Fibroblast of skin of left quadriceps (primary cell): ENCODE measurements at places on chromosomes 13 and 19.

GRCh38 chr13:90545070-90545840 is 802.2 kb upstream of the MIR17HG start:
- no peak for DNase-seq

DNA sequence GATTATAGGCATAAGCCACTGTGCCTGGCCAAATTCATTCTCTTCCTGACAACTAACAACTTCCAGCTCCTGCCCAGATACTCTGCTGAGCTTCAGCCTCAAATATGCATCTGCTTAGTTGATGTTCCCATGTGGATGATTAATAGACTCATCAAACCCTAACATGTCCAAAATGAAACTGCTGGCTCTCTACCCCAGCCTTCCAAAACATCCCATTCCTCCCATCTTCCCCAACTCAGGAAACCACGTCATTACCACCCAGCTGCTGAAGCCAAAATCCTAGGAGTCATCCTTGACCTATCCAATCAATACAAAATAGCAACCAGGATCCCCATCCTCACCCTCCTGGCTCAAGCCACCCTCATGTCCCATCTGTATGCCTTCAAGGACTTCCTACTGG is 20.9 kb downstream of the POU2F2 start:
- DNase-seq = peak; percentile 80

GRCh38 chr13:23799945-23800344 is 89.3 kb downstream of the MIPEP start:
- DNase-seq = no peak

- no peak for DNase-seq
Observed at GRCh38 chr19:810077-810855, 11.5 kb downstream of the PLPPR3 start.

GRCh38 chr19:16252459-16253205 is 54.9 kb downstream of the AP1M1 start:
- DNase-seq = no peak

- no peak for DNase-seq
Observed at GRCh38 chr19:17686023-17686521, 2.1 kb downstream of the UNC13A start.

DNA sequence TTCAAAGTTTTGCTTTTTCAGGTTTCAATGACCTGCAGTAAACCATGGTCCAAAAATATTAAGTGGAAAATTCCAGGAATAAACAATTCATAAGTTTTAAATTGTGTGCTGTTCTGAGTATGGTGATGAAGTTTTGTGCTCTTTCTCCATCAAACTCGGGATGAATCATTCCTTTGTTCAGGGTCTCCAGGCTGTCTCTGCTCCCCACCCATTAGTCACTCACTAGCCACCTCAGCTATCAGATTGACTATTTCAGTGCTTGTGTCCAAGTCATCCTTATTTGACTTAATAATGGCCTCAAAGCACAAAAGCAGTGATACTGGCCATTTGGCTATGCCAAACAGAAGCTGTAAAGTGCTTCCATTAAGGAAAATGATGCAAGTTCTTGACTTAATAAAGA is 1140.4 kb downstream of the EFNB2 start:
- DNase-seq = no peak
